CD4-positive, alpha-beta T cell treated with Interleukin-6 for 4 hours (primary cell): ENCODE measurements at places on chromosomes 16 and 17.

- DNase-seq: no peak
Observed at GRCh38 chr17:79482727-79483521, 127.9 kb downstream of the RBFOX3 start.

DNA sequence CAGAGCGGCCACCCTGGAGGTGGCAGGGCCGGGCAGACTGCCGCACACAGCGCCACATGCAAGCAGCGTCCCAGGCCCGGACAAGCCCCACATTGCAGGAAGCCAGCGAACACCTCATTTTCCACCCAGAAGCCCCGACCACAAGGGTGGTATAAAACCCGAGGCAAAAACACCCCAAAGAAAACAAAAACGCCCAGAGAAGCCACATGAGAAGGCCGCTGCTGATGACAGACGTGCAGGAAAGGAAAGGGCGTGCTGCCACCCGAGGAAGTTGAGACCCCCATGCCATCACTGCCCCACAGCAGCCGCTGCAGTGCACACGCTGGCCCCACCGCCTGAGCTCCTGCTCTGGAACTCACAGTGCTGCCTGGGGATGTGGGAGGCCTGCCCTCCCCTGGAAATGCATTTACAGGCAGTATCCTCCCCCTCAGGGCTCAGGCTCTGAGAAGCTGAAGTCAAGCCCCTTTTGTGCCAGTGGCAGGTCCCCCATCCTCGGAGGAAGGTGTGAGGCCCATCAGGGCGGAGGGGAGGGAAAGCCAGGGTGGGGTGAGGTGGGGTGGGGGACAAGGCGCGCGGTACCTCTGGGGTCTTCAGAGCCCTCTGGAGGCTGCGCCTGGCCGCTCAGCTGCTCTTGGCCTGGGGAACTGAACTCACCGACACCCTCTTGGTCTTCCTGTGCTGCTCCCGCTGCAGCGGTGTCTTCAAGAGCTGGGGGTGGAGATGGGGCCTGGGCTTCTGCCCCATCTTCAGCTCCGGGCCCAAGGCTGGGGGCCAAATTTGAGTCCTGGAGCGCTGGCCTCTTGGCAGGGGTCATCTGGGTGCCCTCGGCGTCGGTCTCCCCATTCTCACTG is 62.0 kb downstream of the IL21R start:
- DNase-seq: peak; percentile 63

GRCh38 chr17:41551365-41551764 is 20.5 kb downstream of the KRT9 start:
- DNase-seq: no peak

- DNase-seq: no peak
Observed at GRCh38 chr17:47286198-47286914, 32.7 kb downstream of the ITGB3 start.

GRCh38 chr16:359871-360697 is 7.6 kb upstream of the AXIN1 start:
- DNase-seq: no peak

- no peak for DNase-seq
Observed at GRCh38 chr17:71765437-71765836, 355.4 kb upstream of the SOX9 start.

- no peak for DNase-seq
Observed at GRCh38 chr16:9279291-9280068, 188.0 kb downstream of the HAPSTR1 start.

GRCh38 chr17:40493697-40494096 is 7.7 kb downstream of the TNS4 start:
- DNase-seq: no peak

DNA sequence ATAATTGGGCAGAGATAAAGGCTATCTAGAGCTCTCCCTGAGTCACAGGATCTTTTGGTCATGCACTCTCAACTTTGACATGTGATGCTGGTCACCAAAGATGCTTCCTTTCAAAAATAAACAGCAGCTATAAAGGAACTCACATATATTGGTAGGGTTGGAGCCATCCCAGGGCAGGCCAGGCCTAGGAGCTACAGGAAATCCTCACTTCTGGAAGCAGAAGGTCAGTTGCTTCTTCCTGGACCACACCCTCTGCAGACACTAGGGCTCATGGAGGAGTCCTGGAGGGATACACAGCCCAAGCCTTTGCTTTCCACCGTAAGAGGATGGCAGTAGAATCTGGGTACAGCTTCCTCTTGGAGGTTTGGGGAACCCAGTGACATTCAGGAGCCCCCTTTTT is 24.6 kb downstream of the SOST start:
- no peak for DNase-seq

GRCh38 chr16:30984669-30985400 is at the start of gene HSD3B7:
HSD3B7 (plus strand) TSS chr16:30985207; CDS start chr16:30985659, 452 bp downstream.
- DNase-seq: peak; percentile 86

GRCh38 chr16:50879873-50880695 is 138.2 kb downstream of the CYLD start:
- DNase-seq: no peak

GRCh38 chr17:9643611-9644010 is 1.7 kb upstream of the USP43 start:
- DNase-seq: no peak

GRCh38 chr17:67559381-67559966 is 158.3 kb upstream of the NOL11 start:
- DNase-seq: no peak

- DNase-seq: no peak
Observed at GRCh38 chr17:59950049-59950448, 14.5 kb downstream of the RNFT1 start.

- DNase-seq: peak; percentile 79
Observed at GRCh38 chr17:74864866-74865395, 5.2 kb upstream of the GRIN2C start.
